ENCODE measurements at places on chromosomes 16 and 17. TPM values are rescaled to one million over a fixed set of nuclear protein-coding genes. Genes with fewer than 3 reads are reported as not detected.

The GP2 gene
- not detected for total RNA-seq

The PTGES3L gene
- total RNA-seq: 0.44 TPM

The RNF166 gene
- 18.6 TPM for total RNA-seq

The MYO15A gene
- total RNA-seq: 0.50 TPM

The MAPT gene
- 0.75 TPM for total RNA-seq

The MFAP4 gene
- 4.8 TPM for total RNA-seq

The GNAO1 gene
- under 0.01 TPM for total RNA-seq

The ZKSCAN2 gene
- 5.1 TPM for total RNA-seq

The FNDC8 gene
- not detected for total RNA-seq

The ITGAD gene
- not detected for total RNA-seq

The DCXR gene
- total RNA-seq: 55.2 TPM

The KRTAP3-1 gene
- not detected for total RNA-seq

The TBC1D3E gene
- total RNA-seq: not detected

The IL34 gene
- total RNA-seq: 2.0 TPM

Data from uterine smooth muscle cell (primary cell).